EH (cell line): ENCODE measurements at places on chromosomes 4 and X.

GRCh38 chrX:38216642-38217041, 4.0 kb downstream of the SRPX start:
- no peak for DNase-seq

DNA sequence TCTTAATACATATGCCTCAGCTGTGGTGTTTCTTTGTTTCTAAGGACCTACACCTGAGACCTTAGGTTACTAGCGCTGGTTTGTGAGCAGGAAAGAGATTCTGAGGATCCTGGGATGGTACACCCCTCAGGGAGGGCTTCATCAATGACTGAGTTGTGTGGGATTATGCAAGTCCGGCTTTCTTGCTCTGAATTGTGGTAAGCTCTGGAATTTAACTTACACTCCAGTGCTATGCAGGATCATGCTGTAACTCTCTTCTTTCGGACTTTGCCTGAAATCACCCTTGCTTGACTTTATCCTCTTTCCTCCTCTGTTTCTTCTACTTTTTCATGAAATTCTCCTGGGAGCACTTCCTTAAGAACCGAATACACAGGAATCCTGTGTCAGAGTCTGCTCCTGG, 431.5 kb upstream of the BOD1L1 start:
- DNase-seq = peak; percentile 13

DNA sequence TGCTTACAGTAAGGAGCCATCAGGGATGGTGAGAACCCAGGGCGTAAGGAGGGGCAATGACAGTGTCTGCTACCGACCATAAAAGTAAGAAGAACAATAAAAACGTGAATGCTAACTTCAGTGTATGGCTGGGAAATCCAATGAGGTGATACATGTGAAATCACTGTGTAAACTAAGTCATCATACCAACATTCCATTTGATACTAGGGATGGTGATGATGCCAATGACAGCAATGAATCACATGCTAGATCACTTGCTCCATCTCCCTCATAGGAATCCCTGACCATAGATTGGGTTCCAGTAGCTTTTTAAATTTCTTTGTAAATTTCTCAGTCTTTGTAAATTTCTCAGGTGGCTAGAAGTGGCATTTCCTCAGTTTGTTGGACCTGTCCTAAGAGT, 146.3 kb downstream of the SMIM20 start:
- DNase-seq = peak; percentile 68

DNA sequence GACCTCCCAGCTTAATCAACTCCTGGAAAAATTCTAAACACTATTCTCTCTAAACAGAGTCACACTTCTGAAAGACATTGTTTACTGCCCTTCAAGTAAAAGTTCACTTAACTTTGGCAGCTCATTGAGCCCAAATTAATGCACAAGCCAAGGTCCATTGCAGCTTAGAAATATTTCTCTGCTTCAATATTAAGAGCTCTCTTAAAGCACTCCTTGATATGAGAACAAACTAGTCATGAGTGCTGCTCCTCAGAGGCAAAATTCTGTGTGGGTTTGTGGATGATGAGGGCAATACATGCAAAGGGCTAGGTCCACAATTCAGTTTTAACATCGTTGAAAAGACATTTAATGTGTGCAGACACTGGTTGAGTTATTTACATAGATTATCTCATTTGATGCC, 12.8 kb upstream of the FMR1 start:
- no peak for DNase-seq

DNA sequence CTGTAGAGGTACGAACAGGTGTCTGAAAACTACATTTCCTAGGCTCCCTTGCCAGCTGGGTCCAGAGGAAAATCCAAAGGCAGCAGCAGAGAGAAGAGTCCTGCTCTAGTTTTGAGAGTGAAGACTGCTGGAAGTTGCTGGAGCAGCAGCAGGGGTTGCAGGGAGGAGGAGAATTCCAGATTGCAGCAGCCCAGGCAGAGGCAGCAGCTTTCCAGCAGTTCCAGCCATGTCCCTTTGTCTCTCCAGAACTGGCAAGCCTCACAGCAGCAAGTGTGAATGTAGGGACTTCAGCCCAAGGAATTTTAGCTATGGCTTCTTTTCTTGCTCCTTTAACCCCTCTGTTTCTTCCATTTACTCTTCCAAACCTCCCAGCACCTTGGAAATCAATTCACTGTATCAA, 24.1 kb upstream of the STIM2 start:
- no peak for DNase-seq

DNA sequence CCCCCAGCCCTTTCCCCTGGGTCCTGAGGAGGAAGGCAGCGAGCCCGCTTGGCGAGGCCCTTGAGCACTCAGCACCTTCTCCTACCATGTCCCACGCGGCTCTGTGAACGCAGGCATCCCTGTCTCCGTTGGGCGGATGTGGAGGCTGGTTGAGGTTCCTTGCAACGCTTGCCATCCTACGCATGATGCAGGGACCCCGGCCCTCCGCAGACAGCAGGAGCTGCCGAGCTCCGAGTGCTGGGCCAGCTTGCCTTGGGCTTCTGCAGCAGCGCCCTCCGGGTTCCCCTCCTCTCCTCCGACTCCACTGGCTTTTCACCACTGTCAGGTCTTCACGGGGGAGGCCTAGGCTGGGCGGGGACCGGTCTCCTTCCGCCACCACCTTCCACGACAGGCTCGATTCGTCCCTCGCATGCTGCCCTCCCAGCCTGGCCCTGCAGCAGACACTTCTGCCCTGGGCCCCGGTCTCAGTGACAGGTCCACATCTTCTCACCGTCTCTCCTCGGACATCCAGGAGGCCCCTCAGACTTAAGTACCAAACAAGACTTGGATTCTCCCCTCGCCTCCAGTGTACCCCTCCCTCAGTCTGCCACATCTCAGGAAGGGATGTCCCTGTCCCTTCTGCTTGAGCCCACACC, 67.6 kb upstream of the HGFAC start:
- DNase-seq = no peak

DNA sequence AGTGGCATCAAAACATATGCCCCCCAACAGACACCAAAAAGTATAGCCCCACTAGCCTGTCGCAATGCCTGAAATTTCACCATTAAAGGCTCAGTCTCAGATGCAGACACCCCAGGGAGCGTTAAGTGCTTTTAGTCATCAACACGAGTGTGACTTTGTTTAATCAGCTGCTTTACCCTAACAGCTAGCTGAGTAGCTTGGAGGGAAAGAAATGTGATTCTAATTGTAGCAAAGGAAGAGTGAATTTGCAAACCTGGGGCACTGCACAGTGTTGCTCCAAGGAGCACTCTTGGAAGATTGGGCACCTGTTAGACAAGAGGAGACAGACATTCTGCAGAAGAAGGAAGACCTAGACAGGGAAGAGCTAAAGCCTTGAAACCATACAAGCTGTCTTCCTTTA, 145.1 kb downstream of the BEND2 start:
- no peak for DNase-seq

- no peak for DNase-seq
These were observed 1245.5 kb downstream of the STIM2 start for GRCh38 chr4:28106155-28106554.
